ENCODE measurements at places on chromosomes 3 and 15.

GRCh38 chr3:59632760-59633573 is 583.1 kb upstream of the CFAP20DC start:
- no peak for DNase-seq

GRCh38 chr3:174295306-174296092 is 563.6 kb upstream of the NAALADL2 start:
- DNase-seq, result no peak

- no peak for DNase-seq
Observed at GRCh38 chr3:51712963-51713362, 6.1 kb downstream of the GRM2 start.

DNA sequence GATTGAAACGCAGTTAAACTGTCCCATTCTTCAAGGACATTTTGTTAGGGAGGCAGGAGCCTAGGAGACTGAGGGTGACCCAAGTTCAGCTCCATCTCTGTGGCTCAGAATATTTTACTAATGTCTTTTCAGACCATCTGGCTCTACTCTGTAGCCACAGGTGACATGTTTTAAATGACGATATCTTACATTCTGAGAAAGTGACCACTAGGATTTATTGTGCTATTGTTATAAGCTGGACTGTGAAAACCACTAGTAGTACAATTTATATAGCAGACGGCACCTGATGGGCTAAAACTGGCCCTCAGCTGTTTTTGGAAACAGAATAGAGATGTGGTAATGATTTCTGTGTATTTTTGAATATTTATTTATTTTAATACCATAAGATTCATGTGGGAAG is 55.5 kb downstream of the MCF2L2 start:
- DNase-seq, result no peak

GRCh38 chr3:159751146-159751545 is 237.5 kb upstream of the IL12A start:
- no peak for DNase-seq

DNA sequence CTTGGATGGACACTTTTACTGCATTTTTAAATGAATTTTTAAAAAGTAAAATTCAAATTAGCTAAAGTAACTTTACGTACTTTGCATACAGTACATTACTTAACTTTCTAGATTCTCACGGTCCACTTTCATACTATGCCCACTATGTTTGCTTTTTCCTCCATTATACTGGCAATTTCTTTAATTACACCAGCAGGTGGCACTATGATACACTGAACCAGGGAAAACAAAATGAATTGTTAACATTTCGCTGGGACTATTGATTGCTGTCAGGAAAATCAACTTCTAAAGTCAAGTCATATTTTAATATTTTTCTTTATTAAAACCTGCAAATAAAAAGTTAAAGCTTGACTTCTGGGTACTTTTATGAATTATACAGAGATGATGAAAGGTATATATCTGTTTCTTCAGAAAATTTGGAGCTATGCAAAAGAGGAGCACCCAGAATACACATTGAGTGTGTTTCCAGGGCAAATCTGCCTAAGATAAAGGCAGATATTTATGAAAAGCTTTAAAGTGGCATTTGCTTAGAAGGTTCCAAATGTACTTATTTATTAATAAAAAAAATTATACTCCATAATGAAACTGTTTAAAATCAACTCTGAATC is 21.8 kb upstream of the POU1F1 start:
- peak; percentile 40 for DNase-seq

GRCh38 chr3:37290551-37290950 is 116.2 kb upstream of the LRRFIP2 start:
- DNase-seq, result no peak

DNA sequence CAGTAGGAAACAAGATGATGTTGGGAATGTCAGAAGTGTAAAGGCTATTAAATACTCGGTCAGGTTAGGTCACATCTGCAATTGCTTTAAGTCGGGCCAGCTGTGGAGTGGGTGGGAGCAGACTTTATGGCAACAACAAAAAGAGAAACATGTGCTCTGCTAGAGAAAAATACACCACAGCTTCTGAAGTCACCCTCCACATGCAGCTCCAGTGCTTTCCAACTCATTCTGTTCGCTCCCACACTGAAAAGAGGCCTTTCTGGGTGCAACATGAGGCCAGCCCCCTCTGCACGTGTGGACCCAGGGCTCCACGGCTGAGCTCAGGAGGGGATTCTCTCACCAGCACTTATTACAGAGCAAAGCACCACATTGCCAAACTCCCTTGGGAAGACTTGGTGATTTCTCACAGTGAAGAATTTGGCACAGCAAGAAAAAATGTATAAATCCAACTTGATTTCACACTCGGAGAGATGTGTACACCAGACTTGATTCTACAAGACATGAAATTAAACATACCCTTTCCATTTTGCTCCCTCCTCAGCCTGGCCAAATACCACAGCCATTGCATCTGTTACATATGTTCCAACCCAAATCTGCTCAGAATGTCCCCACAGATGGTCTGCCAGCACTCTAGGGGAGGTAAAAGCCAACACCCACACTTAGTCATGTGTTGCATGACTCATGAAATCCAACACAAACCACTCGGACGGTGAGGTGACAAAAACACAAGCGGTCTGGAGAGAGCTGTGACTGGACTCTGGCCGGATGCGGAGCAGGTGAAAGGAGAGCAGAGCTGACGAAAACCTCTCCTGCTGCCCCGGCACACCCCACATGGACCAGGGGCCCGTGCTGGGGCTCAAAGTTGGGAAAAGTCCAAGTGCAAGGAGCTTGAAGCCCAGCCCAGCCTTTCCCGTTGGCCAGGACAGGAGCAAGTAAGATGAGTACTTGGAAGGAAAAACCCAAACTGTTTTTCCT is 74.6 kb downstream of the ITGB5 start:
- DNase-seq, result no peak

GRCh38 chr3:111917300-111917699 is 58.2 kb downstream of the PHLDB2 start:
- no peak for DNase-seq

DNA sequence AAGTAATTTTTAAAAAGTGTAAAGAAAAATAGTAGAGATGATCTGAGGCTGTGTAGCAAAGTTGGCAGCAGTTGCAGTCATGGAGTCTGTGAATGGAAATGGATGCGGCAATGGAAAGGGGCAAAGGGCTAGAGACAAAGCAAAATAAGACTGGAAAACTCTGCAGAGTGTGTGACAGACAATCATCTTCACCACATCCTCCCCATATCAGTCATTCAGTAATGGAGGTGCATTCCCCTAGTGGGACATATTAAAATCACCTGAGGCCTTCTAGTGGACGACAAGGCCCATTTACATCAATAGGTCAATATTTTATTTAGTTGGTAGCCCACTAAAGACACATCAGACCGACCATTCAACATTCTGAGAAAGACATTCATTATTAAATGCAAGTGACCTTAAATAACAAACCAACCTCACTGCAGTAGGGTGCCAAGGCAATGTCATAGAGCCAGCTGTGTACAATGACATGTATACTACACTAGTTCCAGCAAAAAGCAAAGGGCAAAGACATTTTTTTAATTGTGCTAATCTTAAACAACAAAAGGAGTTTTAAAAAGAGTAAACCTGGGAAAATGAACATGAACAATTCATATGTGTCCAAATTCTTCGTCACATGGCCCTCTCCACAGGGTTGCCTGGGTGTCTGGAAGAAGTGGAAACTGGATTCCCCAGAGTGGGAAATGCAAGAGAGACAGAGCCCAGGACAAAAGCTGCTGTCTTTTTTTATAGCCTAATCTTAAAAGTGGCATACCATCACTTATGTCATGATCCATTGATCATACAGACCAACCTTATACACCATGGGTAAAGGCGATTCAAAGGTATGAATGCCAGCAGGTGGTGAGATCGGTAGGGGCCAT is 15.6 kb upstream of the RAP2B start:
- DNase-seq, result no peak

GRCh38 chr15:56215769-56216168 is 27.9 kb downstream of the RFX7 start:
- DNase-seq, result no peak

- DNase-seq, result peak; percentile 53
Observed at GRCh38 chr15:40941528-40942336, 11.5 kb upstream of the CHAC1 start.

GRCh38 chr15:90864507-90864906 is 3.9 kb upstream of the FURIN start:
- DNase-seq, result no peak
